ENCODE measurements at places on chromosomes 11 and 22.

DNA sequence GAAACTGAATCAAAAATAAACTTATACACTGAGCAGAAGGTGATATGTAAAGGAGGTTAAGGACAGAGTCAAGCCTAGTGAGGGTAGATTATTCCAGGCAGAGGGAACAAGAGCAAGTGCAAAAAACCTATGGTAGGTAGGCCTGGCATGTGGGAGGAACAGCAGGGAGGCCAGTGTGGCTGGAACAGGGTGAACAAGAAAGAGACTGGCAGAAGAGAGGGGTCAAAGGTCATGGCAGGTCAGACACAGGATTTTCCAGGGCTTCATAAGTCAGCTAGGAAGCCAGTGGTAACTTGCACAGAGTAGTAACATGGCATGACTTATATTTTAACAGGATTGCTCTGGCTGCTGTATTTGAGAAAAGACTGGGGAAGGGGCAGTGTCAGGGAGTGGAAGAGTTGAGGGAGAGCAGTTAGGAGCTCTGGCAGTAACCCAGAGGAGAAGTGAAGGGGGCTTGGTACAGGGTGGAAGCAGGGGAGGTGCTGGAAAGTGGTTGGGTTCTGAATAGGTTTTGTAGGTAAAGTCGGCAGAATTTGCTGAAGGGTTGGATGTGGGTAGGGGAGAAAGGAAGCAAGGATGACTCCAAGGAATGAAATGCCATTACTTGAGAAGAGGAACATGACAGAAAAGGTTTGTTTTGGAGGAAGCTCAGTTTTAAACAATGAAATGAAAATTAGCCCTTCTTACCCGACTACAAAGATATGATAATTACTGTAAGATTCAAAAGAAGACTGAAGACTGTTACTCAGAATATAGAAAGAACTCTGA is 86.2 kb downstream of the ZNRF3 start:
- DNase-seq, result no peak

- no peak for DNase-seq
These were observed 390.5 kb downstream of the TBC1D22A start for GRCh38 chr22:47152938-47153337.

- DNase-seq, result no peak
These were observed 245.9 kb upstream of the FAT3 start for GRCh38 chr11:91978747-91979146.

GRCh38 chr11:102120437-102120973 is 10.3 kb downstream of the YAP1 start:
- DNase-seq, result no peak

GRCh38 chr11:60855726-60856633 is at the start of gene PTGDR2:
Gene PTGDR2, minus strand, starts transcription at chr11:60855950. Its CDS starts 2,228 bp downstream, at chr11:60853722.
- no peak for DNase-seq

- DNase-seq, result peak; percentile 32
These were observed 64.2 kb downstream of the SLC36A4 start for GRCh38 chr11:93133488-93134109.

- no peak for DNase-seq
These were observed 62.9 kb upstream of the NAV2 start for GRCh38 chr11:19649751-19650150.

GRCh38 chr11:492427-493226 is 14.4 kb downstream of the RNH1 start:
- DNase-seq, result no peak

DNA sequence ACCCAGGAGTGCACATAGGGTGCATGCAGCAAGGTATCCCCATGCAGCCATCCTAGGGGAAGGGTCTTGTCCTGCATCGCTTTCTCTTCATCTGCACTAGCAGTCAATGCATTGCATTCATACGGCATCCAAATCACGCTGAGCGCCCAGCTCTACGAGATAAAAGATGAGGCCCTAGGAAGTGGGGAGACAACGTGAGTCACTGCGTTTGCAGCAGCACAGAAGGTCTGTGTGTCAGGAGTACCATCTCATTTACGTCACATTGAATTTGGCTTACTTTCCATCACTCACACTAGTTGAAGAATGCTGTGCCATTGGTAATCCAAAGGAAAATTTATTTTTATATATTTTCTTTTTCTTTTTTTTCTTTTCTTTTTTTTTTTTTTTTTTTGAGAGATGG is 2.5 kb upstream of the ST14 start:
- no peak for DNase-seq

DNA sequence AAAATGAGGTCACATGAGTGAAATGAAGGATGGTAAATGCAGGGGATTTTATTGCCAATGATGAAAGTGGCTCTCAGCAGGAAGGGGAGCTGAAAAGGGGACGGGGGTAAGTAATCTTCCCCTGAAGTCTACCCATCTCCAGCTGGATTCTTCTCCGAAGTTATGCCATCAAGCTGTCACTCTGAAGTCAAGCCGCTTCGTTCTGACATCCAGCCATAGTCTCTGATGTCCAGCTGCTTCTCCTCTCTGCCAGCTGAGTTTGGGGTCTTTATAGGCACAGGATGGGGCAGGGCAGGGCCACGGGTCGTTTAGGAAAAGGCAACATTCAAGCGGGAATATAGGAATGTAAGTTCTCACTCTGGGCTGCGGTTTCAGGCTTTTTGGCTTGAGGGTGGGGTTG is 181.9 kb upstream of the ANO3 start:
- no peak for DNase-seq
